ENCODE measurements at places on chromosomes 3 and 15.

GRCh38 chr15:73918784-73919183 is 7.5 kb upstream of the LOXL1 start:
- DNase-seq: no peak

- DNase-seq: no peak
Observed at GRCh38 chr15:82272154-82272553, 9.5 kb downstream of the SAXO2 start.

GRCh38 chr3:110062716-110063115 is 725.4 kb upstream of the DPPA4 start:
- no peak for DNase-seq

DNA sequence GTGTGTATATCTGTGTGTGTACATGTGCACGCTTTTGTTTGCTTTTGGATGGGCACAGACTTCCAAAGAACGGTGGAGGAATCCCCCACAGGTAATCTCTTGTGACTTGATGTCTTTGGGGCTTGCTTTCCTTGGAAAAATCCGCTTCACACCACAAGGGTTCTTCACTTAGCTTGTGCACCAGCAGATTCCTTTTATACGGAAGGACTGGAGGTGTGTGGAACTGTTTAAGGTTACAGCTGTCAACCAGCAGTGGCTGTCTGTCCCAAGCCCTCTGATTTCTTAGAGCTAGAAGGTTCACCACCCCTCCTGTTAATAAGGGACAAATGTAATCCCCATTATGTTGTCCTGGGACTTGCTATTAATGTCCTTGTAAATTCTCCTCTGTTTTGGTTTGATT is 193.5 kb downstream of the ITPR1 start:
- DNase-seq: no peak

GRCh38 chr15:98431171-98431570 is 217.2 kb upstream of the IGF1R start:
- no peak for DNase-seq
